Hepatic stellate cell (primary cell): ENCODE measurements at places on chromosomes 16 and 17.

DNA sequence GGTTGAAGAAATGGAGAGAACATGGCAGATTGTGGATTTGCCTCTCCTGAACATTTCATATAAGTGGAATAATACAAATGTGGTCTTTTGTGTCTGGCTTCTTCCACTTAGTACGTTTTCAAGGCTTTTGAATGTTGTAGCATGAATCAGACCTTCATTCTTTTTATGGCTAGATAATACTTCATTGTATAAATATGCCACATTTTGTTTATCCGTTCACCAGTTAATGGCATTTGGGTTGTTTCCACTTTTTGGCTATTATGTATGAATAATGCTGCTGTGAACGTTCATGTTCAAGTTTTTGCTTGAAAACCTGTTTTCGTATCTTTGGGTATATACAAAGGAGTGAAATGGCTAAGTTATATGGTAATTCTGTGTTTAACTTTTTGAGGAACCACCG lies 130.4 kb downstream of the TANC2 start:
- no peak for DNase-seq

- peak; percentile 95 for DNase-seq
Observed at GRCh38 chr16:70428178-70428998, 10.5 kb downstream of the ST3GAL2 start.

DNA sequence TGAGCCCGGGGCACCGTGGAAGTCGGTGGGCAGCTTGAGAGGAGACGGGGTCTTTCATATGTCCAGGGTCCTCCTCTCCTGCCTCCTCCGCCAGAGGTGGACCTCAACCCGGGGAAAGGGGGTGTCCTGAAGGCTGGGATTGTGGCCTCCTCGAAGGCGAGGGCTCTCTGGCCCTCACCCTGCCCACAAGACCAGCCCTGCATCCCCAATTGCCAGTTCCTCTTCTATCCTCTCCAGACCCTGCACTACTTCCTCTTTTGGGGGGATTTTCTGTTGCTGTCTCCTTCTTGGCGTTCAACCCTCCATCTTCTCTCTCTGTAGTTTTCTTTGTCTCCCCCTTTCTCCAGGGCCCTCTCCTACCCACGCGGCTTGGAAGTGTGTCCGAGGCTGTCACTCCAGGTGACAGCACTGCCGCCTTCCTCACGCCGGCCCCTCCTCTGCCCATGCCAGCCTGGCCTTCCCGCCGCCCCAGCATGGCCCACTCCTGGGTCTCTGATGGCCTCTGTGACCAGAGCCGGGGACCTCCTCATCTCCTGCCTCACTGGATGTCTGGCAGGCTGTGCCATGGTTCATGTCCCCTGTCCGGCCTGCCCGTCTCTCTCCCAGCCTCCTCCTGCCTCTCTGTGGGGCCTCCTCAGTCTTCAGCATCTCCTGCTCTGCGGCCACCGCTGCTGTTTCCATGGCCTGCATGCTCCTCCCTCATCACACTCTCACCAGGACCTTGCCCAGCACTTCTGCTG lies 2.4 kb upstream of the ITGAX start:
- DNase-seq, result no peak

DNA sequence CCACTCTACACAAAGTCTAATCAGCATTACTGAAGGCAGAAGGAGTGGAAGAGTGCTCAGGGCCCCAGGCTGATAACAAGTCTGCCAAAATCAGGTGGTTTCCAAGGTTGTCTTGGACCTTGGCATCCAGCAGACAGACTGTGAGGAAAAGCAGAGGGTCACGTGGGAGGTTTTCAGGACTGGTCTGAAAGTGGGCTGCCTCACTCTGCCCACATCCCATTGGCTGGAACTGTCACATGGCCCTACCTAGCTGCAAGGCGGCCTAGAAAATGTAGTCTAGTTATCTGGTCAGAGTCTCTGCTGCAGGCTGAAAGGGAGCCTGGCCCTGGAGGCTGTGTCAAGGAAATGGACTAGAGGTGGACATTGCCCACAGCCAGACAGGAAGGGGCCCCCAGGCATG lies 310.7 kb upstream of the ASIC2 start:
- no peak for DNase-seq

DNA sequence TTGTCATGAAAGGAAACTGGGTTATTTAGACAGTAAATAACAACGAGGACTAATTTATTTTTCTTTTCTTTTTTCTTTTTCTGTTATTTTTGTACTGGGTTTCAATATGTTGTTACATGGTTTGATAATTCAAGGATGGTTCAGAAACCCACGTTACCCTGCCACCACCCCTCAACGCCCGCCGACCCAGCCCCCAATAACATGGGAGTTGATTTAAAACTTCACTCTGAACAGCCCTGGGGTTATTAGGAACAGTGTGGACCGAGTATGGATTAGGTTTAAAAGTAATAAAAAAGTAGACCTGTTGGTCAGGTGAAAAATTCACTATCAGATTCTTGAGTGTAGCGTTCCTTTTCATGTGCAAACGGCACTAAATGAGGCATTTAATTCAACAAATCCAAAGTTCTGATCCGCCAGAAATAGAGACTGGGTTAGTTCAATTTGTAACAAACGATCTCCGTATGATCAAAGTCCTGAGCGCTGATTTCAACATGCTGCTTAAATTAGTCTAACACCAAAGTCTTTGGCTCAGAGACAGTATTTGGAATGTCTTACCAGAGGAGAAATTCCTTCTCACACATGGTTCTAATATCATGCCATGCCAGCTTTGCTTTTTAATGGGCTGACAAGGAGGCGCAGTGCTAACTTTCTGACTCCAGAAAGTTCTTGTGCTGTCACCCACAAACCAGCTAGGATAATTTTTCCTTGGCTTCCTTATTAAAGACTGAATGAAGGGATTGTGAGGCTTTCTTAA lies 173.1 kb upstream of the IRX3 start:
- DNase-seq, result no peak

GRCh38 chr17:61981323-61981722 lies 53.5 kb upstream of the INTS2 start:
- no peak for DNase-seq

GRCh38 chr17:77961741-77962140 lies 3.2 kb downstream of the TNRC6C start:
- no peak for DNase-seq

GRCh38 chr17:16286009-16286946 lies 67.0 kb downstream of the CENPV start:
- peak; percentile 91 for DNase-seq

- no peak for DNase-seq
Observed at GRCh38 chr17:28748852-28749515, 5.2 kb downstream of the TRAF4 start.

GRCh38 chr17:51647826-51648225 lies 387.5 kb downstream of the UTP18 start:
- no peak for DNase-seq
